ENCODE measurements at places on chromosomes 7 and 10.
A peak's percentile ranks its signal among the peaks of the same experiment; 100 is the strongest.

- DNase-seq, result no peak
Observed at GRCh38 chr10:70668454-70668970, 3.8 kb upstream of the ADAMTS14 start.

DNA sequence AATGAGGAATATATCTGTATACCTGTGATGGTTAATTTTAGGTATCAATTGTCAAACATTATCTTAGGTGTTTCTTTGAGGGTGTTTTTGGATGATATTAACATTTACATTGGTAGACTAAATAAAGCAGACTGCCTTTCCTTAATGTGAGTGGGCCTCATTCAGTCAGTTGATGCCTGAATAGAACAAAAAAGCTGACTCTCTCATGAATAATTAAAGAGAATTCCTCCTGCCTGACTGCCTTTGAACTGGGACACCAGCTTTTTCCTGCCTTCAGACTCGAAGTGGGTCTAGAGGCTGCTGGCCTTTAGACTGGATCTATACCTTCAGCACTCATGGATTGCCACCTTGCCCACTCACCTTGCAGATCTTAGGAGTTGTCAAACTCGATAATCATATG lies 117.9 kb upstream of the TMEM168 start:
- DNase-seq, result no peak

DNA sequence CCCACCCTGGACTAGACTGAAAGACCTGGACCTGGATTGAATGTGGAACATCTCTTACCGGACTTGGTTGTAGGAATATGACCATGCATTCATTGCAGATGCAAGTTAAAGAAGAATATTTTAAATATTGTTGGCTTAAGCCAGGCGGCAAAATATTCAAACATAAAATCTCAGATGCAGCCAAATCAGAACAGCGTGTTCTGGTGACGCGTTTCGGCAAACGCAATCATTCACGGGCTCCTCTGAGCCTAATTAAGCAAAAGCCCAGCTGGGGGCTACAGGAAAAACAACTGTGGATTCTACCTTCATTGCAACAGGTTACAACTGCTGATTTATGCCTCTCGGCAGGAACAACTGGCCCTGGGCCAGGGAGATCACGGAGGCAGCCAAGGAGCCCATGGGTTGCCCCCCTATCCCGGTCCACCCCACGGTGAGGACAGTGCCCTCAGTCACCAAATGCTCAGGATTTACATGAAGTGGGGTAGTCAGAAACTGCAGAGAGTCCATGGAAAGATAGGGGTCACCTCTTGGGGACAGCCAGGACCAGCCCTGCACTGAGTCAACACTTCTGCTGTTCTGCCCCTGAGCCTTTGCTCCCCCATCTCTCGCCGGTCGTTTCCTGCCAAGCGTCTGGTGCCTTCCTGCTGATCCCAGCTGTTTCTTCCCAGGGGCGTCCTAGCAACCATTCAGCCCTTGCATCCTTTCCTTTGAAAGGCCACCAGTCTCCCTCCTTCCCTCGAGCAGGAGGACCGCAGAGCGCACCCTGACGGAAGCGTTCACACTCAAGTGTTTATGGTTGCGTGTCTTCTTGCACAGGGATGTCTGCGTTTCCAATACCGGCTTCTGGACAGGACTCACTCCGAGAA lies 64.4 kb upstream of the SFMBT2 start:
- no peak for DNase-seq

- no peak for DNase-seq
Observed at GRCh38 chr10:34187201-34187600, 627.9 kb downstream of the PARD3 start.

- peak; percentile 42 for DNase-seq
Observed at GRCh38 chr7:149624006-149624405, 126.4 kb upstream of the ZNF746 start.

DNA sequence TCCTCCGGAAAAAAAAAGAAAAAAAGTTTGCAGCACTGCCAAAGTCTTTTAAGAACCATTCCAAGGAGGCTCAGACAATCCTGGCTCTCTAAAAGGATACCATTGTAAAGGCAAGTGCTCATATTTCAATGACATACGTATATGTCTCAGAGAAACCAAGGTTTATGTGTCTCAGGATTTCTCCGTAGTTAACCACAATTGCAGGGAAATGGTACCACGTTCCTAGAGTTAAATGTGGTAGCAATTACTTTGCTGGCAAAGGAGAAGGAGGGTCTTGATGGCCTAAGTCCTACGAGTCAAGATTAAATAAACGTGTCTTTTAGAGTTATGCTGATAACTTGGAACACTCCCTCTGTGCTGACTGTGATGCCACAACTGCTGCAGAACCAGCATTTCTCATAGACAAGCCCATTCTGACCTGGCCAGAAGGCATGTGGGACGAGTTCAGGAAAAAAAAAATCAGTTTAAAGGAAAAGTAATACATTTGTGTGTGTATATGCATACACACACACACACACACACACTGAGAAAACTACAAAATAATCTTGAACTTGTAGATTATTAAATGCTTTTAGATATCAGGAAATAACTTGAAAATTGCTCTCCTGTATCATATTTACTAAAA lies 245.9 kb downstream of the FGFR2 start:
- no peak for DNase-seq

DNA sequence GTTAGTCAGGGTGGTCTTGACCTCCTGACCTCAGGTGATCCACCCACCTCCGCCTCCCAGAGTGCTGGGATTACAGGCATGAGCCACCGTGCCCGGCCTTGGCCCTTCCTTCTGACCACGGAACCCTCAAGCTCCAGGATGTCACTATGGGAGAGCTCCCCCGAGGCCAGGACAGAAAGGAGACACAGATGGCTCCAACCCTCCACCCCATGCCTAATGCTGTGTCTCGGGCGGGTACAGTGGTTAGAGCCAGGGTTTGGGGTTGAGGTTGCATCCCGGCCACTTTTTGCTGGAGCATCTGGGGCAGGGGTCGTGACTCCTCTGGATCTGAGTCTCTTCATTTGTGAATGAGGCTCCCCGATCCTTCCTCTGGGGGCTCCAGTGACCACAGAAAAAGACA lies 8.1 kb downstream of the MYL10 start:
- DNase-seq, result no peak

DNA sequence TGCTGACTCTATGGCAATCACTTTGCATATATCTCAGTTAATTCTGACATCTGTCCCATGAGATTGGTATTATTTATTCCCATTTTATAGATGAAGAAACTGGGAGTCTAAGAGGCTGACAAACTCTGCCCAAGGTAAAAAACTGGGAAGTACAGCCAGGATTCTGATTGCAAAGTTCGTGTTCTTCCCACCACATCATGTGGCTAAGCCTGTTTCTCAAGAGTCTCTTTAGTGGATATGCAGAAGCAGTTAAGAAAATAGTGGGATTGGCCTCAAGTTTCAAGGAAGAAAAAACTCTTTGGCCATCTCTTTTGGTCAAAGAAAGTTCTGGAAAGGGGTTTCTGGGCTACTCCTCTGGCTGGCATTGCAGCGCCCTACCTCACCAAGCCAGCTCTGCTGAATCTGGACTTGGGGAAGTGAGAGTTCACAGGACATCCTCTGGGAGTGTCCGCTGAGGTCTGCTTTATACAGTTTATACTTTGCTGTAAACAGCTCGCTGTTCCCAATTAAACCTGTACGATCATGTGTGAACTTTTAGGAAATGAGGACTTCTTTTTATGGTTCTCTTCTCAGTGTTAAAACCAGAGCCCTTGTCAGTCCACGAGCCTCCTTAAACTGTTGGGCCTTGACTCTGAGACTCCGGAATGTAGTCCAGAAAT lies 12.2 kb upstream of the BMPR1A start:
- no peak for DNase-seq

GRCh38 chr10:130338636-130339024 lies 202.4 kb downstream of the GLRX3 start:
- no peak for DNase-seq

GRCh38 chr10:78211561-78212051 lies 177.9 kb downstream of the RPS24 start:
- peak; percentile 24 for DNase-seq

DNA sequence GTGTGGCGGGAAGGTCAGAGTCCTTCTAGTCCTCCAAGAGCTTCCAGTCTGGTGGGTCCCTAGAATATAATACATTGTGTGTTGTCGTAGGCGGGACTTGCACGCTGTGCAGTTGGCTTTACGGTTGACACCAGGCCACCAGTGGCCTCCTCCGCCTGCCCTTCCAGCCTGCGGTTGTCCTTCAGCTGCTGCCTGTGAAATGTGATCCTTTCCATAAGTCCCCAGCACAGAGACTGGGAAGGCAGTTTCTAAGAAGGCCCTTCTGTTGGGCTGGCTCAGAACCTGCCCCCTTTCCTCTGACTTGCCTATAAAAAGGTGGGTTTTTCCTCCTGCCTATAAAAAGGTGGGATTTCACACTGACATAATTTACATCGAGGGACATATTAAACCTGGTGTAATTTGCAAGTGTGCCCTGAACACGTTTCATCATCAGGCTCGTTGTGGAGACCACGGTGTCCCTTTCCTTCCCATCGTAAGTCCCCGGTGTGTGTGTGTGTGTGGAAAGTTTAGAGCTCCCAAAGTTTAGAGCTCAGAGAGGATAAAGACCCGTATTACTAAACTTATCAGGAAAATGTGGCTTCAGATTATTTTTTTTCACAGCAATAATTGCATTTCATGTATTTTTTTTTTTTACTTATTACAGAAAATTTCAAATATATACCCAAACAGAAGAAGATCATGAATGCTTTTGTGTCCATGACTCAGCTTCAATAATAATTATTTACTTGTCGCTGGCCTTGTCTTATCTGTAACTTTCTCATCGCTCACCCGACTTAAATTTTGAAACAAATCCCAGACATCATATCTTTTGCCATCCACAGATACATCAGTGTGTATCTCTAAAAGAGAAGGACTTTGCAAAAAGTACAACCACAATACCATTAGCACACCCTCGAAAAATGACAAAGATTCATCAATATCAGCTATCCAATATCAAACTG lies 45.1 kb downstream of the CUX1 start:
- no peak for DNase-seq

- no peak for DNase-seq
Observed at GRCh38 chr10:14244801-14245211, 85.9 kb downstream of the FRMD4A start.

DNA sequence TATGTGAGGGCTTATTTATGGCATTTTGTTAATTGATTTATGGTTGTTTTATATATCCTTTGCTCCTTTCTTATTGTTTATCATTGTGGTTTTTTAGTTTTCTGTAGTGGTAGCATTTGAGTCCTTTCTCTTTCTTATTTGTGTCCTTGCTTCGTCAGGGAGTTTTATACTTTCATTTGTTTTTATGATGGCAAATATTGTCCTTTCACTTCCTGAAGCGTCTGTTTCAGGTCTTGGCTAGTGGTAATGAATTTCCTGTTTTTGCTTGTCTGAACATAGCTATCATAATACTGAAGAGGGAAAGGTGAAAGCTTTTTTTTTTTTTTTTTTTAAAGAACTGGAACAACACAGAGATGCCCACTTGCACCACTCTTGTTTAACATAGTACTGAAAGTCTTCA lies 228.2 kb downstream of the ATRNL1 start:
- DNase-seq, result no peak

- DNase-seq, result no peak
Observed at GRCh38 chr7:118111347-118111746, 72.6 kb upstream of the LSM8 start.

DNA sequence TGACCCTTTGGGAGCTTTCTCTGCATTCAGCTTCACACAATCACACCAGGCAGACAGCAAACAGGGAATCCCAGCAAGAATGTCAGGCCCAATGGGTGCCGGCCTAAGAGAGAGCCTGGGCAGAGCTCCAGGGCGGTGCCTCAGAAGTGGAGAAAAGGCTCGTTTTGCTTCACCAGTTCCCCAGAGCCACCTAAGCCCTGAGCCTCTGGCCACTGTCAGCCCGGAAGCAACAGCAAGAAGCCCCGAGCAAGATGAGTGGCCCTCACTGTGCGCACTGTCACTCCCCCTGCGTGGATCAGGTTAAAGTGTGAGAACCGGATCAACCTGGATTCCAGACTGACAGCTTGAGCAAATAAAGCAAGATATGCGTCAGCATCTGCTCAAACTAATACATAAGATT lies 14.7 kb downstream of the CNPY1 start:
- no peak for DNase-seq

- no peak for DNase-seq
Observed at GRCh38 chr10:129323879-129324278, 143.2 kb upstream of the MGMT start.

DNA sequence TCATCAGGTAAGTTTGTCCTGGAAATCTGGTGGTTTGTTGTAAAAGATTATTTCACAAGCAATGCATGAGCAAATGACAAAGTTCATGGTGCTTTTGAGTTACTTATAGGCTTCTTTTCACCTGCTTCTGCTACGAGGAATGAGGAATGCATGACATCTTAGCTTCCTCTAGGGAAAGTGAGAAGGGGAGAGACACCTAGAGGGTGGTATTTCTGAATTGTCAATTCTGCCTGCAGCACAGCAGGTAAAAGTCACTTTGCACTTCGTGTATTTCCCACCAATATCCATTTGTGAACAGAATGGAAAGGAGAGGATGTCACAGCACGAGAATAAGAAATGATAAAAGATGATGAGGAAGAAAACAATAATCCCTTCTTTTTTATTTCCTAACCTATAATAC lies 153.4 kb upstream of the FEZF1 start:
- DNase-seq, result no peak

GRCh38 chr7:151117565-151117964 lies 31.3 kb downstream of the AGAP3 start:
- no peak for DNase-seq

GRCh38 chr10:131982796-131983195 lies 1.1 kb upstream of the BNIP3 start:
- DNase-seq, result no peak

GRCh38 chr10:1044146-1044545 lies 4.8 kb downstream of the IDI1 start:
- no peak for DNase-seq

- DNase-seq, result no peak
Observed at GRCh38 chr7:96426027-96426426, 104.1 kb upstream of the SLC25A13 start.

DNA sequence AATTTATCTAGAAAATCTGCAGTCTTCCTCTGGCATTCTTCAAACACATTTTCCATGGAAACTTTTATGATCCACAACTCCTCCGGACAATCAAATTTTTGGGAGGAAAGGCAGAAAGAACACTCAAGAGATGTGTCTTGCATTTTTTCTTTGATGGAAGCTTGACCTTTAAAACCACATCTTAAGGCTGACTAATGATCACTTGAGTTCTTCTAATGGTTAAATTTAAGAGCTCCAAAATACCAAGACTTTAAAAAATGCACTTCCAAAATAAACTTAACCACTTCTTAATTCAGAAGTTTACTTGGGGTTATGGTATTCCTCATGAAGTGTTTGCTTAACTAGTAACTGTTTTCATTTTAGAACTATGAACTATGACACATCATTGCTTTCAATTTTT lies 43.3 kb downstream of the ETV1 start:
- no peak for DNase-seq

DNA sequence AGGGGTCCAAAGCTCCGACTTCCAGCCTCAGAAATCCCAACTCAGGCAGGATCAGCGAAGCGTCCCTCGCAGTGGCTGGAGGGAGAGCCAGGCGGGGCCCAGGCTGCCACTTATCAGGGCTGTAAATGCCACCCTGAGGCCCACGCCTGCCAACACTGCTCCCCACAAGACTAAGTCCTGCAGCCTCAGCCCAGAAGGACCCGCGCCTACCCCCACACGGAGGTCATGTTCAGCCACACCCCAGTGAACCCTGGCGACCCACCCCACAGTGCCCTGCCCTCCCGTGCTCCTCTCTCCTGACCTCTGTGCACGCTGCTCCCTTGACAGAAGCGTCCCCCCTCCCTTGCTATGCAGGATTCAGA lies 3.2 kb downstream of the PSMG3 start:
- no peak for DNase-seq

- DNase-seq, result no peak
Observed at GRCh38 chr7:100486753-100487446, 3.2 kb downstream of the NYAP1 start.

- DNase-seq, result peak; percentile 69
Observed at GRCh38 chr10:12419262-12419847, 70.0 kb downstream of the CAMK1D start.
